ENCODE measurements at places on chromosomes 11 and 22. TPM values are rescaled to one million over a fixed set of nuclear protein-coding genes. Genes with fewer than 3 reads are reported as not detected.

The BIK gene
- not detected for total RNA-seq

The CRYBB3 gene
- total RNA-seq, result not detected

DNA sequence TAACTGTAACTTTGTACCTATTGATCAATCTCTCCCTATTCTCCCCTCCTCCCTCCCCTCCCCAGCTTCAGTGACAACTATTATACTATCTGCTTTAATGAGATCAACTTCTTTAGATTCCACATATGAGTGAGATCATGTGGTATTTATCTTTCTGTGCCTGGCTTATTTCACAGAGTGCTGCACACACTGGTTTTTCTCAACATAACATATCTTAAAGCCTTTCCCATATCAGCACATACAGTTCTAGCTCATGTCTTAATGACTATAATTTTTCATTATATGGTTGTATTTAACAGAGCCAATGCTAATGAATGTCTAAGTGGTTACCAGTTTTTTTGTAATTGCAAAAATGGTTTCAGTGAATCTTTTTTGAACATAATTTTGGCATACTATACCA lies 340.3 kb upstream of the DDI1 start:
- DNase-seq, result no peak

The RABL2B gene
- 9.7 TPM for total RNA-seq

The OVOL1 gene
- total RNA-seq, result not detected

GRCh38 chr11:134624166-134624920 lies 212.3 kb upstream of the B3GAT1 start:
- no peak for DNase-seq

GRCh38 chr11:117045956-117046355 lies 52.3 kb downstream of the SIK3 start:
- DNase-seq, result no peak

GRCh38 chr11:73218106-73218829 lies at the start of gene P2RY2:
Gene P2RY2, plus strand, starts transcription at chr11:73218281. Its CDS starts 15,879 bp downstream, at chr11:73234160.
- DNase-seq, result peak; percentile 91

GRCh38 chr11:123742724-123743120 lies 1.3 kb upstream of the ZNF202 start:
- no peak for DNase-seq

DNA sequence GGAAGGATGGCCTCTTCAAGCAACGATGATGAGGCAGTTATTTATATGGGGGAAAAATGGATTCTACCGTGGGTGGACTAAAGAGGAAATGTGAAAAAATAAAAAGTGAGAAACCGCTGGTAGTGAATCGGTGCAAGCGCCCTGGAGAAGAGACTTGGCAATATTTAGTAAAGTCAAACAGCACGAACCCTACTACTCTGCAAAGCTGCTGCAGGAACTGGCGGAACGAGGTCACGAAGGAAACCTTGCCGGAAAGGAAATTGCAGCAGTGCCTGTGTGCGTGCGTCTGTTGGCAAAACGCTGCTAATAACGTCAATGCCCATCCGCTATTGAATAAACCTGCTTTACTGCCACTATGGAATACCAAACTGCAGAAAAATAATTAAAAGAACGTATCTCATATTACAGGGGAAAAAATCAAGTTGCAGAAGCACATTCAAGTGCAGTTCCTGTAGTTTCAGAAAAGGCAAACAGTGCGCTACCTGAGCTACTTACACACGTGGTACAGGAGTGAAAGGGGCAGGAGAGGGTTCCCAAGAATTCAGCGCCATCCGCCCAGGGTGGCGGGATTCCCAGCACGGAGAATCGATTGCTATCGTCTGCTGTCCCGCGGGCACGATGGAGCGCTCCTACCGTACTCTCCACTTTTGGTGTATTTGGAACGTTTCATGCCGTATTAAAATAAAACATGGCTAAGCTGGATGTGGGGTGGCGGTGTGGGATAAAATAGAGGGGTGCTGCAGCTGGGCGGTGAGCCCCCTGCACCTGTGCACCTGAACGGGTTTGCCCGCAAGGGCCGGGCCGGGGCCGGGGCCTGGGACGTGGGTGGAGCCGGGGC lies 585 bp upstream of the NADSYN1 start:
- DNase-seq, result peak; percentile 55

DNA sequence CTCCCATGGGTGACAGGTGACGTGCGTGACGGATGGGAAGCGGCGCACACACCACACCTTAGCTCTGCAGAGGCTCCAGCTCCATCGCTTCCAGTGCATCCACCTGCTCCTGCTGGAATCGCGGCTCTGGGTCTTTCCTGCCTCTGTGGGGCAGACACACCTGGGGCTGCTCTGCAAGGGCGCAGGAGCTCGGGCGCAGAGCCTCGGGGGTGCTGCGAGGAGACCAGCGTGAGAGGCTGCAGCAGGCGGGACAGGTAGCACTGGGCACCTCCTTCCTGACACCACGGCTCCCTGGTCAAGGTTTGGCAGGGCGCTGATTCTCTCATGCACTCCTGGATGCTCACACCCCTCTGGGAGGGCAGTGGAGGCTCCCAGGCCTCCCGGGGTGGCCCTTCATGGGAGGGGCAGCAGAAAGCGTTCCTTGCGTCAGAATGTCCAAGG lies 1494.3 kb downstream of the BRD1 start:
- DNase-seq, result no peak

DNA sequence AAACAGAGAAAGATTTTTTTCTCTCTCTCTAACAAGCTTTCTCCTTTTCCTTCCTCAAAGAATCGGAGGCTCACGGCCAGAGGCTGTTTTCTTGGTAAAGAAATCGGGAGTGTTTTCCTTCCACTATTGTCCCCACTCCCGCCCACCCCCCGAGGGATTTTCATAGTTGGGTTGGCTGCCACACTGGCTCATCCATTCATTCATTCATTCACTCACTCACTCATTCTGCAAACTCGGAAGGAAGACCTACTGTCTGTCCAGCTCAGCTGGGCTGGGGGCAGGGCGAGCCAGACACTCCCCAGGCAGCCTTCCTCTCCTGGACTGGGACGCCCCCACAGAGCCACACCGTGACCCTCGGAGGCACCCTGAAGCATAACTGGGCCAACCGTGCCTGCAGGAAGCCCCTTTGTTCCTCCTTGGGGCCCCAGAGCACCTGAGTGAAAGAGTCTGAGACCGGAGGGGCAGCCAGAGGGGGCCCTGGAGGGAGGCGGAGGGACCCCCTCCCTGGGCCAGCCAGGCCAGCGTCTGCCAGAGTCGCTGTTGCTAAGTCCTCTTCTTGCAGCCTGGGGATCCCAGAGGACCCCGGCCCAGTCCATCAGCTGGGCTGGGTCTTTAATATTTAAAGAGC lies 17.0 kb downstream of the CDKN1C start:
- DNase-seq, result no peak

DNA sequence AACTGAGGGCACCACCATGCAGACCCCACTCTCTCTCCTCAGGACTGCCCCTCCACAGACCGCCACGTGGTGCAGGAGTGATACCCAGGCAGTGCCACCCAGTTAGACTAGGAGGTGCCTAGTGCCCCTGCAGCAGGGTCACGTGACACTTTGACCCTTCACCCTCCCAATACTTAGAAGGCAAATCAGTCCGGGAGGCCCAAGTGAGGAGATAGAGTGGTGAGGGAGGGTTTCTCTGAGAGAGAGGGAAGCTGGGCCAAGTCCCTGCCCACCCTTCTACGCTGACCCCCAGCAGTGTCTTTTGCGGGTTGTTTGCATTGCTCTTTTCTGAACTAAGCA lies 84.6 kb downstream of the BUD13 start:
- DNase-seq, result no peak

- no peak for DNase-seq
Measured at GRCh38 chr11:97722065-97722464, 1298.7 kb upstream of the CNTN5 start.

DNA sequence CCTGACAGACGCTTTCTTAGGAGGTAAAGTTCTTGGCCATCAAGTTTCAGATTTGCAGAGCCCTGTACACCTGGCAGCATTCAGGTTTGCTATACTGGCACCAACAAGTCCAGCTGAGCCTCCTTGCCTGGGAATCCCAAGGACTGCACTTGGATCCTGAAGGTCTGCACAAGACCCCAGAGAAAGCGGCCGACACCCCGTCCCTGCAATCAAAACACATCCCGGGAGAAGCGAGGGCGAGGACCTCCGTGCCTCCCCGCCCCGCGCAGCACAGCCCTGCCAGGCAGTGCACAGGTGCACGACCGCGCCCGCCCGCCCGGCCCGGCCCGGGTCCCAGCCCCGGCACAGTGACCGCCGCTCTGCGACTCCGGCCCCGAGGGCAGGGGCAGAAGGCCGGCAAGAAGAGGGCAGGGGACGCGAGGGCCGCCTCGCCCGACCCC lies 559 bp downstream of the MRTFA start:
- DNase-seq, result no peak

The SCGB1D4 gene
- total RNA-seq, result not detected

DNA sequence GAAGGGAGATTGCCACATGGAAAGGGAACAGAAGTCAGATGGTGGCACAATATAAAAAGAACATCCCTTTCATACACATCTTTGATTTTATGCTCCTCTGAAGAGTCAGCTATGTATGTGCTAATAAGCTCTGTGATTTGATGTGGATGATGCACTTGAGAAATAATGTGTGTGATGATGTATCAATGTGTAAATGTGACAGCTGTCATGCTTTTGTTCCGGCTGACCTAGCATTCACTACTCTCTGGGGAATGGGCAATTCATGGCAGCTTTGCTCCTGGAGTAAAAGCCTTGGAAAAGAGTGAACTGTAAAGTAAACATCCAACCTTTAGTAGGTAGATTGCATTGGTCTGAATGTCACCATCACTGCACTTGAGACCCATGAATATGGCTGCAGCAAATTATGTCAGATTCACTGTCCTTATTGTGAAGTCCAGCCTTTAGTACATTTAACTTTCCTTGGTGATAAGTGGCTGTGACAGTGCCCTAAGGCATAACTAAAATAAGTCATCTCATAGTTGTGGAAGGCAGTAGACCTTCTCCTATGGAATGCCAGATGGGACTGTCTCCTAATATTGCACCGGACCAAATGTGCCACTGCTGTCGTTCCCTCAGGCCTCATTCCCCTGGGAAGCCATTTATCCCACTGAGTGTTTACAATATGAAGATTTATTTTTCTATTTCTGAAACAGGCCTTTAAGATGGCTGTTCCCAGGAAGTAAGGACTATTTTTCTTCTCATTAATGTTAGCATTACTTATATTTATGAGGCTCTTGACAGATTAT lies 178.2 kb upstream of the CCDC90B start:
- DNase-seq, result no peak

The RASL10A gene
- total RNA-seq, result 1.3 TPM

GRCh38 chr22:27729246-27729645 lies 72.3 kb downstream of the MN1 start:
- no peak for DNase-seq

The TIGD3 gene
- 1.0 TPM for total RNA-seq

GRCh38 chr11:102709201-102709945 lies 3.8 kb upstream of the MMP27 start:
- DNase-seq, result no peak

DNA sequence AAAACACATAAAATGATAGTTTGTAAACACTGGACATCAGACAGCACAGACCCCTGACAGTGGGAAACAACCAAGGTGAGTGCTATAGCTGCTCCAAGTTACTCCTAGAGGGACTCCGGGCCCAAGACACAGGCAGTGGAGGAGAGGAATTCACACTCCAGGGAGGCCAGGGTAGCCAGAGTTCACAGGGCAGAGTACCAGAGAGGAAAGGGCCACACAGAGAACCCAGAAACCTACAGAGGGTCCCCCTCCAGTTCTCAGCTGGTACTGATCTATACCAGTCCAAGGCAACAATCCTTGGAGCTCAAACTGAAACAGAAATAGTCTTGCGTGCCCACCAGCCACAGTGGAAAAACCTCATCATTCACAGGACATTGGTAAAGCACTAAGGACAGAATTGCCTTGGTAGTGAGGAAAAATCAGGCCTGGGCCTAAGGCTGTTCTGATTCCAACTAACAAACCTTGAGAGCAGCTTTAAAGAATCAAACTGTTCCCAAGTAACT lies 7.6 kb downstream of the VPS37C start:
- no peak for DNase-seq

DNA sequence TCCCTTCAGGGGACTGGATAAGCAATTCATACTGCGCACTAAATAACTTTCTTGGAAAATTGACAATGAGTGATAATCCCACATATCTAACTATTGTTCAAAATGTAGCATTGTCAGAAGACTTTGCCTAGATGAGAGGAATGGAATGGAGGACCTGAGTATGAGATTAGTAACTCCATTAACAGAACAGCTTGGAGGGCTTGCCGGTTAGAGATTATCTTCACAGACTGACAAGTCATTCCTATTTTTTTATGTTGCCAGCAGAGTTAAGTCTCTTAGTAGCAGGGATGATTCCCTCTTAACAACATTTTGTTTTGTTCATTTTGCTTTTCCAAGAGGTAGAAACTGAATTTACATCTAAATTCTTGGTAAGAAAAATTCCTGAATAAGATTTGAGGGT lies 7.1 kb upstream of the BACE1-AS start:
- no peak for DNase-seq

DNA sequence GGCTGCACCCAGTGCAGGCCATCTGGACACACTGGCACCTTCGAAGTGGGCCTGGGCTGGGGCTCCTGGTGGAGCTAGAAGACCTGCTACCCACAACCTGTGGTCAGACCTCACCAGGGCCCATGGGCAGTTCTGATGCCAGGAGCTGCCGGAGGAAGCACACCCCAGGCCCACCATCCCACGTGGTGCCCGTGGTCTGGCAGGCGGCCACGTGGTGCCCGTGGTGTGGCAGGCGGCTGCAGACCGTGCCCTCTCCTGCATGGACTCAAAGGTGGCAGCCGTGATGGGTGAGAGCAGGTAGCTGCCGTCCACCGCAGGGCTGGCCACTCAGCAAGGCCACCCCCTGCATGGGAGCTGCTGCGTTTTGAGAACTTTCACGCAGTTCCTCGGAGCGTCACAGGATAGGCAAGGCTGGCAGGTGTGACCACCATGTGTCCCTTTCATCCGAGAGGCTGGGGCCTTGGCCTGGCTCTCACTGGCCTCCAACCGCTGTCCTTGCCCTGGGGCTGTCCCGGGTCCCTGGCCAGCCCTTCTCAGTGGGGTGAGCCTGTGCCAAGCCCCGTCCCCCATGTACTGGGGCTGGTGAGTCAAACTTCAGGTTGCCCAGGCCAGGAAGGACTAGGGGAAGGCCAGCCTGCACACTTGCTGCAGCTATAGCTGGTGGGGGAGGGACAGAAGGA lies 3.9 kb upstream of the IL17REL start:
- peak; percentile 17 for DNase-seq

DNA sequence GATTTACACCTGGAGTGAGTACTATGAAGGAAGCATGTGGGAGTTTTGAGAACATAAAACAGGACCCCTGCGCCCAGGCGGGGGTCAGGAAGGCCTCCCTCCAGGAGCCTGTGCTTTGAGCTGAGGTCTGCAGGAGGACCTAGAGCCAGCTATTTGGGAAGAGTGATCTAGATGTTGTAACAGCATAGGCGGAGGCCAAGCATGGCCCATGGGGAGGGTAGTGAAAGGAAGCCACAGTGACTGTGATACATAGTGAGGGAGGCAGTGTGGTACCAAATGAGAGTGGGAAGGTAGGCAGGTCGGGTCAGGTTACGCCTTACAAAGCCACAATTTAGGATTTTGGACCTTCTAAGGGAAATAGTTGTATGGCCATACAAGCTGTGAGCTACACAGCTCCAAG lies 147.5 kb downstream of the PARVA start:
- DNase-seq, result peak; percentile 72

All from Right ventricle myocardium superior (tissue), 1 donor.